ENCODE measurements at places on chromosomes 3 and 15.

GRCh38 chr15:63484433-63485186, 19.8 kb upstream of the USP3 start:
- no peak for DNase-seq

GRCh38 chr3:51445544-51446280, 54.1 kb downstream of the DCAF1 start:
- DNase-seq = no peak

DNA sequence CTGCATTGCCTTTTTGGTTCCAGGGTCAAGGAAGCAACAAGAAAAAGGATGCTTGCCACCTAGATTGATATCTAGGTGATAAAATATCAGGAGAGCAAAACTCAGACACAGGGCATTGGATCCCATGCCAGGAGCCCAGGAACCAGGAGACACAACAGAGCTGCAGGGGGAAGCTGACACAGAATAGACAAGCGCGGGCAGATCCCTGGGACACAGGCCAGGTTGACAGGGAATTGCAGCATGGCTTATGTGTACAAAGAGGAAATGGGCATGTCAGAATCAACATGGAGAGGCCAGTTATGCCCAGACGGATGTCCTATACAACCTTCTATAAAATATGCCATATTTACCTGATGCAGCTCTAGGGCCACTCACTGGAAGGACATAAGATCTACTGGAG, 84.2 kb downstream of the SEMA6D start:
- DNase-seq = no peak

GRCh38 chr15:68794863-68795262, 25.8 kb downstream of the ANP32A start:
- DNase-seq = no peak

DNA sequence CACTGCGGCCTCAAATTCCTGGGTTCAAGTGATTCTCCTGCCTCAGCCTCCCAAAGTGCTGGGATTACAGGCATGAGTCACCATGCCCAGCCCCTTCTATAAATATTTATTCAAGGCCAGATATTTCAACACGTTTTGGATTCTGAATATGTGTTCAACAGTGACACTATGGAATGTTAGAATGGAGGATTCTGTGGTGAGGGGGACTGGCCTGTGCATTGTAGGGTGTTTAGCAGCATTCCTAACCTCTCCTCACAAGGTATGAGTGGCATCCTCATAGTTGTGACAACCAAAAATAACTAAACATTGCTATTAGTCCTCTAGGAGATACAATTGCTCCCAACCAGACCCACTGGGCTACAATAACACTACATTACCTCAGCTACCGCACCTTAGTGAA, 104.0 kb upstream of the ATP10A start:
- DNase-seq = no peak

GRCh38 chr3:125611908-125612307, 16.6 kb upstream of the OSBPL11 start:
- DNase-seq = no peak

- no peak for DNase-seq
Measured at GRCh38 chr3:107739227-107739626, 216.5 kb downstream of the BBX start.

GRCh38 chr15:57461541-57461940, 85.2 kb downstream of the CGNL1 start:
- no peak for DNase-seq

GRCh38 chr3:156258301-156258700, 137.9 kb downstream of the KCNAB1 start:
- no peak for DNase-seq

GRCh38 chr15:38788918-38789317, 224.3 kb upstream of the RASGRP1 start:
- DNase-seq = no peak

GRCh38 chr15:45435124-45435903, 57.0 kb upstream of the GATM start:
- DNase-seq = no peak

GRCh38 chr3:29972320-29972993, 633.9 kb upstream of the TGFBR2 start:
- no peak for DNase-seq

- no peak for DNase-seq
Measured at GRCh38 chr3:178950676-178951075, 120.9 kb downstream of the ZMAT3 start.

DNA sequence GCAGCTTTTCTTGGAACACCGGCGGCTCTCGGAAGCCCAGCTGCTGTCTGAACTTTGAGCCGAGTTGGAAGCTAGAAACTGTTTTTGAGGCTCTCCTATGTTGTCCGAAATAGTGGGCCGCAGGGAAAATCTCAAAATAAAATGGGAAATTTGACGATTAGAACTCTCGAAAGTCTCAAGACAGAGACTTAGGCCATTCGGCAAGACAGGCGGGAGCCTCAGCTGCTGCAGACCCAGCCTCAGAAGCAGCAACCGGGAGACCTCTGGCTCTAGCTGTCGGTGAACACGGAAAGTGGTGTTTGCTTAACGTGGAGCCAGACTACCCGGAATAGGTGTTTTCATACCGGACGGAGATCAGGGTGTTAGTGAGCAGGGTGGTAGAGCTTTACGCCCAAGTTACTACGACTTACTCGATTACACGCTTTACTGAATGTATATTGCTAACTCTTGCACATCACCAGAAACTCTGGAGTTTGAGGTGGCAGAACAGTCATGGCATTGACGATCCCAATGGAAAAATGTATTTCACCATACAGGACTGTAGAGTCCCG, 357 bp upstream of the MAN2C1 start:
- no peak for DNase-seq

- no peak for DNase-seq
Measured at GRCh38 chr3:17047894-17048293, 163.1 kb downstream of the PLCL2 start.

- DNase-seq = no peak
Measured at GRCh38 chr15:45790325-45790943, 155.6 kb downstream of the SQOR start.

DNA sequence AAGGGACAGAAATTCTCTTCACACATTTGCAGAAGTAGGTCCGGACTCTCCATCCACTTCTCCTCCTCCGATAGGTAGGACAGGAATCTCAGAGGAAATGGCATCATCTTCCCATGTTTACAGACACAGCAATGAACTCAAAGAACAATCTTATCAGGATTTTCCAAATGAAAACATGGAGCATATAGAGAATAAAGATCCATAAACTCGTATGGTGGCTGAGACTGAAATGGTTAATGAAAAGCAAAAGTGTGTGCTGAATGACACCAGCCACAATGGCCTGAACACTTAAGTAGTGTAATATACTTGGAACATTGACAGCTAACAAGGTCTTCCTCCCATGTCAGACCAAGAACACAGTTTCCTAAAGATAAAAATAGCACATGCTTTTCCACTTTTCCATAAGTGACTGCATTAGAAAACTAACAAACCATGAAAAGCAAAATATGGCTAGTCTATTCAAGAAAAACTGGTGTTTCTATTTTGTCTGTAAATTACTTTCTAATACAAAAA, 5.8 kb downstream of the CCRL2 start:
- DNase-seq = no peak

- peak; percentile 34 for DNase-seq
Measured at GRCh38 chr15:40873694-40874561, at the start of gene RHOV. Gene RHOV, minus strand, starts transcription at chr15:40874234. Its CDS starts 95 bp downstream, at chr15:40874139.

DNA sequence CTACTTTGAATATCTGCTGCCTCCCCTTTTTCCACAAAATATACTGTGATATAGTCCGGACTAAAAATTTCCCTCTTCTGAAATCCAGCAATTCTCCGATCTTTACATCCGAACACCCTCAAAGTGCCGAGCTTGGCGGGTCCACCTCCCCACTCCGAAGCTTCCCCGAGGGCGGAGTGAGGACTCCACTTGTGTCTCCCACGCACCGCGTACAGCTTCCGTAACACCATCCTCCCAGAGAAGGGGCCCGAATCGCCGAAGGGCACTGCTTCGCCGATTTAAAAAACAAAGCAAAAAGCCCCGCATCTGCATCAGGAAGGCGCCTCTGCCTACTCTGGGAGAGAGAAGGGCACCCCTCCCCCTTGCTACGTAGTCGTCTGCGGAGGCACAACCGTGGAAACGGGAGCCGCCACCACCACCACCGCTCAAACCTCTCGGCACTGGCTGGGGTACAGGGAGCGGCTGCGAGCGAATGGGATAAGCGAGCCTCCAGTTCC, 551 bp downstream of the NCBP2 start:
- peak; percentile 39 for DNase-seq

DNA sequence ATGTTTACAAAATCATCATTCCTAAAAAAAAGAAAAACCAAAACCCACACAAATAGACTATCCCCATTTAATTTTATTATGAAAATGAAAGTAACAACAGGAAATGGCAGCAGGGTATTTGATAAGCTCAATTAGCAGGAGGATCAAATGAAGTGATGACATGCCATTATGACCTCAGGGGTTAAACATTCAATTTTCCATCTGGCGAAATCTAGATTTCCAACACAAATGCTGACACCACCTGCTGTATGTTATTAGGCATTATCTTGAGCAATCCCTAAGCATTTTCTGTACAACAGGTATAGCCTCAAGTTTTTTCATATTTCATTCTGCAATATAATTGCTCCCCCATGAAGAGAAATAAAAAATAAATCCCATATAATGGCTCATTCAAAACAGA, 57.1 kb downstream of the SHQ1 start:
- DNase-seq = no peak

DNA sequence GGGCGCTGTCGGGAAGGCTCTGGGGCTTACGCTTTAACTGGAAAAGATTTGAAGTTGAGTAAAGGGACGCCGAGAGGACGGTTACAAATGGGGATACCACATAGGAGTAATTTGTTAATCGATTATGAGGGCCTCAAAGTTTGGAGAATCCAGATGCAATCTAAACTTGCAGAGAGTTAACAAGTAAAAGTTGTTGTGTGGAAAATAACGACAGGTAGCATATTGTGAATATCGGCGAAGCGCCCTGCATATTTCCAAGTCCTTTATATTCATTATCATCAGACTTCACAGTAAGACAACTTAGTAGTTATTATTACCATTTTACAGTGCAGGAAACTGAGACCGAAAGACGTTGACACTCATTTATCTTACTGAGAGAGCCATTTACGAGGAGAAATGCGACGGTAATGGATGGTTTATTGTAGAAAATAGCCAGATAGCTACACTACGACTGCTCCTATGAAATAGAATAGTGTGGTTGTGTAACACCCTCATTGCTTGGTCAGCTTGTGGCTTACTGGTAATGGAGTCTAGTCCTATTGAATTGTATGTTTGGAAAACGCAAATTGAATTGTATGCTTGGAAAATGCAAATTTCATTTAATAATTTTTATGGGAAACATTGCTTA, 700 bp downstream of the MKRN2 start:
- DNase-seq = no peak

GRCh38 chr3:44000586-44000985, 241.1 kb upstream of the TOPAZ1 start:
- no peak for DNase-seq

DNA sequence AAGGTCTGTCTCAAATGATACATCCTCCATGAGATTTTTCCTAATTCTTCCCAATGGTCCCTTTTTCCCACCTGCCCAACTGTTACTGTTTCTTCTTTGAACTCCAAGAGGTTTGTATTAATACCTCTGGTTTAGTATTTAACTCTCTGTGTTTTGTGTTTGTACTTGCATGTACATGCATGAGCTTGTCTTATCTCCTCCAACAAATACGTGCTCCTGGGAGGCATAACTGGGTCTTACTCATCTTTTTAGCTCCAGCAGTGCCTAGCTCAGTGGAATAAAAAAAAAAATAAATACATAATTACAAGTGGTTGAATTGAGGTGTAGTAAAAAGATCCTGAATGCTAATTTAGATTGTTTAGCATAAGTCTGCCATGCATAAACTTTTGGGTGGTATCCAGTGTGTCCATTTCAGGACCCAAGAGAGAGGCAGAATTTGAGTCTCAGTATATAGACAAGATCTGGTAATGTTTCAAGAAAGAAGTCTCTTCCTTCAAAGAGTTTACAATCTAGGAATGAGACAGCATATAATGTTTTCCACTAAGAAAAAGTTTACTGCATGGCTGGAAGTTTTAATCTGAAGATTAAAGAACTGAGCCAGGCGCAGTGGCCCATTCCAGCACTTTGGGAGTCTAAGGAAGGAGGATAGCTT, 1.7 kb upstream of the LYSMD2 start:
- no peak for DNase-seq

- DNase-seq = no peak
Measured at GRCh38 chr3:14216257-14217048, 37.8 kb downstream of the LSM3 start.

DNA sequence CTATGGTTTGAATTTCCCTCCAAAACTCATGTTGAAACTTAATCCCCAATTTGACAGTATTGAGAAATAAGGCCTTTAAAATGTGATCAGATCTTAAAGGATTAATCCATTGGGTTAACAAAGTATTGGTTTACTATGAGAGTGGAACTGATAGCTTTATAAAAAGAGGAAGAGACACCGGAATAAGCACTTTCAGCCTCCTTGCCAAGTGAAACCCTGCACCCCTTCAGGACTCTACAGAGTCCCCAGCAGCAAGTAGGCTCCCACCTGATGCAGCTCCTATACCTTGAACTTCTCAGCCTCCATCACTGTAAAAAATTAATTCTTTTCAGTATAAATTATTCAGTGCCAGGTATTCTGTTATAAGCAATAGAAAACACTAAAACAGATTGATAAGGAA, 348.3 kb downstream of the CGGBP1 start:
- no peak for DNase-seq

DNA sequence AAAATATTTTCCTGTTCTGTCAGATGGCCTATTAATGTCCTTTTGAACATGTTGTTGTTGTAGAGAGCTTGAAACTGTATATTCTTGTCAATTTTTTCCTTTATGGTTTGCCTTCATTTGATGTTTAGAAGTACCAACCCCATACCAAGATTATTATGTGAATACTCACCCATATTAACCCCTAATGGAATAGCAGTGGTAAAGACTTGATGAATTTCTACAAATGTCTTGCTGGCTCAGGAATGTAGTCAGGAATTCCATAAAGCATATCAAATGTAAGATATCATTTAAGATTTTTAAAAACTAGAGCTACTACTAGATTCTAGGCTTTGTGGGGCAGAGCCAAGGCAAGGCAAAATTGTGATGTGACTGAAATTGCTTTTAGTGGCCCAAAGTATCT, 30.0 kb downstream of the MYO5A start:
- no peak for DNase-seq

GRCh38 chr3:28039234-28039633, 202.2 kb upstream of the CMC1 start:
- no peak for DNase-seq

DNA sequence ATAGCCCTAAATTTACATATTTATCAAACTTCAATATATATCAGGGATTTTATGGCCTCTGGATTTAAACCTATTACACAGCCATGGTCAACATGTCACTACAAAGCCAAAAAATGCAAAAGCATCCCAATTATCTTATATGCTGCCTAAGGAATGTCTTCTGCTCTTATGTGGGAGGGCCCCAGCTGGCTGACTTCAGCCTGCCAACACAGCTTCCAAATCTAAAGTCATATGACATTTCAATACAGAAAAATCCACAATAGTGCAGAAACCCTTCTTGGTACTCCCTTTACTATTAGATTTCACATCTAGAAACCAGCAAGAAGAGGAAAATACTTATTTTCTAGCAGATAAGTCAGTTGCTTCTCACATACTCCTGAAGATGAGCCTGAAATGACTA, 6.4 kb downstream of the PFN2 start:
- no peak for DNase-seq
